ENCODE measurements at places on chromosomes 3 and 15.

- peak; percentile 99 for DNase-seq
Observed at GRCh38 chr15:75694241-75695182, 18.1 kb downstream of the CSPG4 start.

DNA sequence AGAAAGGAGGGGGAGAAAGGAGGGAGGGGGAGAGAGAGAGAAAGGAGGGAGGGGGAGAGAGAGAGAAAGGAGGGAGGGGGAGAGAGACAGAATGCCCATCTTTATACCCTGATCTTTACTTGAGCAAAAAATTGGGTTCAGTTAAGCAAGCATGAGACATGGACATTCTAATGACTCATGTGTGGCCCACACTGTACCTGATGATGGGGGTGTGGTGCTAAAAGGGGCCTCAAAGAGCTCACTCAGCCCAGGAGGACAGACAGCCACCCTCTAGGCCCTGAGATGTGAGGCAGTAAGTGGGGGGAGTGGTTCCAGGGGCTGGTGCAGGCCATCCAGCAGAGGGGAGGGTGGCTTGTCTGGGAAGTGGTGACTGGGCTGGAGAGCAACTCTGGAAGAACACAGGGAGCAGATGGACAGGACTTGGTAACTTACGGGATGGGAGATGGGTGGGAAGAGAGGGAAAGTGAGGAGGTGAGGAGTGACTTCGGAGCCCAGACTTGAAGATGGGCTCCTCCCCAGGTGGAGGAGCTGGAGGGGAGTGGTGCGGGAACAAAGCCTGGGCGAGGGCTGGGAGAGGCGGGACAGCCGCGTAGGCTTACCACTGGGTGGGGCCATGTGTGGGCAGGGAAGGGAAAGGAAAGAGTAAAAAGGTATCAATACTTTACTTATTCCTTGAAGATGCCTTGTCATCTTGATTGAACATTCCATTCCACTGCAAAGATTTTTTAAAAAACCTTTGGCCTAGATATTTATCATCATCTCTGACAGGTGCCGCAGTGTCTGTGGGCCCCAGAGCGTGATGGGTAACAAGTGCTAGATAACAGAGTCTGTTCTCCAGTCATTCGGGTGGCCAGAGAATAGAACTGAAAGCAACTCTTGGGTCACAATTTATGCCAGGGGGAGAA lies 32.3 kb downstream of the TSPAN3 start:
- no peak for DNase-seq

DNA sequence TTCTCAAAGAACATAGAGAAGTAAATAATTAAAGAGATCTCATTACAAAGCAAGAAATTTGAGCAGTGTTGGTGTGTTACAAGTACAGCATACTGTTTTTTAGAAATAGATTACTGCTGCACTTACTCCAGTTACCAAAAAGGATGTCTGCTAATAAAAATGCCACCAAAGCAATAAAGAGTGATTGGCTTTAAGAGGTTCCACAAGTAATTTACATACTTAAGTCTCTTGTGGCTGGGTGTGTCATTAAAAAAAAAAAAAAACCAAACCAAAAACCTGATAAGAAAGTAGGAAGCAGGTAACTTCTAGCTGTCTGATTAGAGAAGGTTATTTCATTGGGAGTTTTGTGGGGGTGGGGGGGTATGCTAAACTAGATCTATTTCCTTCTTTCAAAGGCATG lies 15.2 kb downstream of the RAB11A start:
- DNase-seq = no peak

DNA sequence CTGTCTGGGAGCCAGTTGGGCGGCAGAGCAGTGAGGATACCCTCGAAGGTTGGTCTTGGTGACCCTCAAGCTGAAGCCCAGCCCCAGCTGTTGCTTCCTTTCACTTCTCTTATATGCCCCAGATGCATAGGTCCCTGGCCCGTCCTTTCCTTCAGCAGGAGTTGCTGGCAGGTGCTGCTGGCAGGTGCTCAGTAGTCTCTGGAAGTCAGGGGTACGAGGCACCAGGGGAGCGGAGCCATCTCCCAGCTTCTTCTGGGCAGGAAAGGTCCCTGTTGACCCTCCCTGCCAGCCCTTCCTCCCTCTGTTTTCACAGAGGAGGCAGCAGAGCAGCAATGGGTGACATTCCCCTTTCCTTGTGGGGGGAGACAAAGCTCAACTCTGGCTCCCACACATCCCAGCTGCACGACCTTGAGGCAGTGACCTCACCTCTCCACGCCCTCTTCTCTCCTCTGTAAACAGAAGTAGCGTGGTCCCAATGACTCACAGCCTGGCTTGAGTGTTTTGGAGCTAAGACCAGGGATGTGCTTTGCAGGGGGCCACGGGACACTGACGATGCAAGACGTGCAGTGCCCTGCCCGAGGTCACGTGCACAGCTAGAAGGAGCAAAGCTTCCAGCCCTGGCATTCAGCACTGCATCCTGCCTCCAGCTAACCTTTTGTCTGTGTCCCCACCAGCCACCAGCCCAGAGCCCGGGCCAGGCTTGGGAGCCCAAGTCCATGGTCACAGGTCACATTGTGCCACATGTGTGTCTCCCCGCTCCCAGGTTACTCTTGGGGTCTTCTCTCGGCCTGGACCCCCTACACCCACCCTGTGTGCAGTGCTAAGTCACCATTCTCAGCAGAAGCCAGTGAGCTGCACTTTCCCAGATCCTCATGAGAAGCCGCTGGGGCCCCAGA lies 49.7 kb downstream of the SLC6A6 start:
- no peak for DNase-seq

- no peak for DNase-seq
Observed at GRCh38 chr3:80983753-80984152, 777.7 kb downstream of the GBE1 start.

DNA sequence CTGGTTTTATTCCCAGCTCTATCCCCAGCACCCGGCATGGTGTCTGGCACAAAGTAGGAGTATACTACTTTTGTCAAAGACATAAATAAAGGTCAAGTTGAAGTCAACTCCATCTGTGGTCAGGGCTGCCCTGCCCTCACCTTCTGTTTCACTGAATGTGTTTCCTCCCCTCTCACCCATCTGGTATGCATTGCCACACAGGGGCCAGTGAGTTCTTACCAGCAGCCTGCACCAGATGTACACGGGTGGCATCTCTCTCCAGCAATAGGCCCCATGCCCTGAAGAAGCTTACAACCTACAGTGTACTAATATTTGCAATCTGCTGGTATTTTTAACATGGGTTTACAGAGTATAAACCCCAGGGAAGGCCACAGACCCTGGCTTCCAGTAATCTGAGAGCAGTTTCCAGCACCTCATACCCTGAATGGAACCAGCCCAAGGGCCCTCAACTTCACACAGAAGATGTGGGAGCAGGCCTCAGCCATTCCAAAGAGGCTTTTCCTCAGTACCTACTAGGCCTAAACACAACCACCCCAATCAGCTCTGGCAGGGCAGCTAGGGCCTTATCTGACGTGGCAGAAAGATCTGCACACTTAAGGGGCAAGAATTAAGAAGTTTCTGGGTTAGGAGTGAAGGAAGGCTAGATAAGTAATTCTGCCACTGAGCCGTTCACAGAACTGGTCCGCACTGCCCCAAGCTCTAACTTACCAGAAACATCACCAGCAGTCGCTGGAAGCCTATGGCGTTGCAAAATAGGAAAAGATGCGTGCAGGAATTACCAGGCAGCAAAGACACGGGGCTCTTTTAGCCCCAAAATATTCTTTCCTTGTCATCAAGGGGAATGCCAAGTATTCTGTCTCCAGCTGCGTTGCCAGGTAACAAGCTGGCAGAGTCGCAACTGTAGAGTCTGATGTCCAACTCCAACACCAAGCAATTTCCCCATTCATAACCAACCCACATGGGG lies 2.1 kb downstream of the IDH2 start:
- DNase-seq = no peak

DNA sequence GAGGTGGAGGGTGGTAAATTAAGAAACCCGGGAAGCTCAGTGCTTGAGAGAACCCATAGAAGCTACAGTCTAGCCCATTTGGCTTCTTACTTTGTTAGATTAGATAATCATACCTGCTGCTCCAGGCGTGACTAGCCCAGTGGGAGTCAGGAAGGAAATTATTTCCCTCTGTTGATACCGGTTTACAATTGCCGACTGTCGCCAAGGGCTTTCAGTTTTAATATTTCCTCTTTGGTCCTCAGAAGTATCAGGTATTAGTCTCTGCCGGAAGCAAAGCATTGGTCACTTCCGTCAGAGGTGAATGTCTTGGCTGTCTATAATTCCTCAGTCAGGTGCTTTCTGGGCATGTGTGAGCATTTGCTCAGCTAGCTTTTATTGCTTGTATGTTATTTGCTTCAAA lies 75.2 kb downstream of the LPP start:
- no peak for DNase-seq

DNA sequence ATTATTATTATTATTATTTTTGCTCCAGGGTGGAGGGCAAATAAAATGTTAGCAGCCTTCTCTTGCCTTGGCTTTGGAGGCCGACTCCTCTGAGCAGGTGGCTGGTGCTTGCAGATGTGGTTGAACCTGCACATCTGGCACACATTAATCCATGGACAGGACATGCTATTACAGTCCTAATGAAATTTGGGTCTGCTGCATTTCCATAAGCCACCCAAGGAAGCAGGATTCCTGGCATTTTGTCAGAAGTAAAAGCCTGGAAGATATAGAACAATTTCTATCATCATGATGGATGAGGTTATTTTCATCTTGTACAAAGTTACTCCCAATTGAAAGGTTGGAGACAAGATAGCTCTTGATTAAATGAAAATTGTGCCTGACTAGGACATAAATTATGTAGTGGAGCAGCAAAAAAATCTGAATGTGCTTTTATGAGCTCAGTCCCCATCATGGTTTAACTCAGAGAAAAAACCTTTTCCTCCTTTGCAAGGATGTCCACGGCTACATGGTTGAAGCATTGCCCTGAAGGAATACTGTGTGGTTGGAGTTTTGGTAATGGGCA lies 130.9 kb upstream of the RGMA start:
- DNase-seq = no peak

DNA sequence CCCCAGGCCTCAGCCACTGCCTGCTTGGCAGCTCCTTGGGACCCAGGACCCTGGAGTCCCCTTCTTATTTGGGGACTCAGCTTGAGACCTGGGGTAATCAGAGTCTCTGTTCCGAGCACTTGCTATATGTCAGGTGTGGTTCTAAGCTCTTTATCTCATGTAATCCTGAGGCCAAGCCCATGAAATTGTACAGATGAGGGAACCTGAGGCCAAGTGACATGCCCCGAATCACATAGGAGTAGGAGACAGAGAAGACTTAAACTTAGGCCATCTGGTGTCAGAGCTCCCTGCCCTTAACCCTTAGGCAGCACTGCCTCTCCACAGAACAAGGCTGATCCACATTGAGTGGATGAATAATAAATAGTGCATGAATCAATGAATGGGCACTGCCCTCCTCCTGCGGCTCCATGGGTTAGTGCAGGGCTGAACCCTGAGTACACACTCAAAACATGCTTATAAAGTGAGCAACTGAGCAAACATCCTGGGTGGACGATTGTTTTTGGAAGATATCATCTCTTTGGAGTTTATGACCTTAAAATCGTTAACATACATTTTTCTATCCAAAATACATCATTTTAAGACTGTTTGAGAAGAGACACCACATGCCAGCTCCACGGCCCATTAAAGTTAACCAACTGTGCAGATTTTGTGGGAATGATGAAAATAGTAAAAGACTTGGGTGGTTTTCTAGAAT lies 33.2 kb upstream of the IQSEC1 start:
- peak; percentile 91 for DNase-seq

DNA sequence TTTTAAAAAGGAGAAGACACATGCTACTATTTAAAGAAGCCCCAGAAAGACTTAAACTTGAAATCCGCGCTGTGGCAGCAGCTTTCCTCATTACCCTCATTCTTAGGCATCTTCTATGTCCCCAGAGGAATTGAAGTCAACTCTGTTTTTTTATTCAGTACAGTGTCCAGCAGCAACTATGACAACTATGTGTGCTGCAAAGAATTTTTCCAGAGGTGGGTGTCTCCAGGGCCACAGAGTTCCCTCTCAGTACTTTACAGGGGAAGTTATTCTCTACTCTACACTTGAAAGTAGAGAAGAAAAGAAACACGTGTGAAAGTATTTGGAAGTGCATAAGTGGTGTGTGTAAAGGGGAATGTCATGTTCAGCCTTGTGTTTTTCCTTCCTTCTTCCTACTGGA lies 32.0 kb downstream of the GATM start:
- no peak for DNase-seq

- DNase-seq = no peak
Observed at GRCh38 chr3:32813180-32813579, 4.6 kb upstream of the TRIM71 start.

GRCh38 chr3:153008226-153008625 lies 153.8 kb upstream of the RAP2B start:
- no peak for DNase-seq

GRCh38 chr3:15479400-15480224 lies 41.9 kb downstream of the COLQ start:
- DNase-seq = no peak

All from NCI-H82 (cell line).